Activated CD4-positive, alpha-beta T cell treated with anti-CD3 and anti-CD28 coated beads, Interleukin-2, amount 10 ng/mL, durations not matched to agents 7 days and 5 days (primary cell): ENCODE measurements at places on chromosomes 4 and X. TPM values are rescaled to one million over a fixed set of nuclear protein-coding genes. Genes with fewer than 3 reads are reported as not detected.

GRCh38 chrX:24019448-24019847 lies 7.5 kb downstream of the KLHL15 start:
- H3K36me3 ChIP-seq = peaks cover 19% of the 10 kb centered on the region
- H3K4me3 ChIP-seq = no peak overlapping the region
- H3K27ac ChIP-seq = peak overlapping the region; percentile 57
- no peak for DNase-seq
- no peaks in the 10 kb centered on the region for H3K27me3 ChIP-seq

- no peaks in the 10 kb centered on the region for H3K27me3 ChIP-seq
- no peak for DNase-seq
- no peak overlapping the region for H3K4me3 ChIP-seq
- no peaks in the 10 kb centered on the region for H3K4me1 ChIP-seq
- no peaks in the 10 kb centered on the region for H3K36me3 ChIP-seq
- no peak overlapping the region for H3K27ac ChIP-seq
Measured at GRCh38 chrX:112834031-112834845, 6.4 kb downstream of the AMOT start.

GRCh38 chr4:47109379-47109778 lies 78.0 kb downstream of the GABRB1 start:
- H3K4me1 ChIP-seq = no peaks in the 10 kb centered on the region
- H3K27ac ChIP-seq = no peak overlapping the region
- no peak for DNase-seq
- H3K36me3 ChIP-seq = no peaks in the 10 kb centered on the region

- no peak for DNase-seq
- H3K36me3 ChIP-seq = no peaks in the 10 kb centered on the region
- H3K4me3 ChIP-seq = no peak overlapping the region
- H3K4me1 ChIP-seq = peaks cover 24% of the 10 kb centered on the region
- no peaks in the 10 kb centered on the region for H3K27me3 ChIP-seq
Measured at GRCh38 chrX:66200050-66200664, 36.1 kb downstream of the HEPH start.

GRCh38 chrX:41119803-41120202 lies 34.6 kb downstream of the USP9X start:
- H3K27me3 ChIP-seq = no peaks in the 10 kb centered on the region
- DNase-seq = no peak
- peaks cover 72% of the 10 kb centered on the region for H3K4me1 ChIP-seq
- no peak overlapping the region for H3K4me3 ChIP-seq
- peaks cover 13% of the 10 kb centered on the region for H3K36me3 ChIP-seq

DNA sequence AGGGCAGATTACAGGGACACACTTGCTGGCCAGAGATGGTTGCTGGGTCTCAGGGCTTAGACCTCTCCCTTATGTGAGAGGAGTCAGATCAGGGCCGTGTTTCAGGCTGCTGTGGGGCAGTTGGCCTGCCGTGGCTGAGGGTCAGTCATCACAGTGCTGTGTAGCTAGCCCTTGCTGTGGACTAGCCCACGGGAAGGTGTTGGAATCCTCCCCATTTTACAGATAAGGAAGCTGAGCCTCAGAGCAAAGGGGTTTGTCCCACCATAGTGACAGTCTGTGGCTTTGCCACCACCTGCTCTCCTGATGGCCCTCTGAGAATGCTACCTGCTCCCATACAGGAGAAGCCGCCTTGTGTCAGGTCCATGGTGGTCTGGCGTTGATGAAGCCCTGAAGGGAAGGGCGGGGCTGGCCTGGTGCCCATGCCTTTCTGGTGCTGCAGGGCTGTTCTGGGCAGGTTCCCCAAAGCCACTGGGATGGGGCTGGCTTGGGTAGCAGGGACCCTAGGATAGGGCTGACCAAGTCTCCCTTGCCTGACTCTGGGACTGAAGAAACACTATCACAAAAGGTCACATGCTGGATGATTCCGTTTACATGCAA lies 2.4 kb upstream of the FAM53A start:
- H3K27ac ChIP-seq = no peak overlapping the region
- peaks cover 5% of the 10 kb centered on the region for H3K27me3 ChIP-seq
- H3K36me3 ChIP-seq = peaks cover 18% of the 10 kb centered on the region

- no peaks in the 10 kb centered on the region for H3K27me3 ChIP-seq
- no peak for DNase-seq
- no peak overlapping the region for H3K27ac ChIP-seq
Measured at GRCh38 chrX:12583543-12583942, 207.7 kb upstream of the PRPS2 start.

DNA sequence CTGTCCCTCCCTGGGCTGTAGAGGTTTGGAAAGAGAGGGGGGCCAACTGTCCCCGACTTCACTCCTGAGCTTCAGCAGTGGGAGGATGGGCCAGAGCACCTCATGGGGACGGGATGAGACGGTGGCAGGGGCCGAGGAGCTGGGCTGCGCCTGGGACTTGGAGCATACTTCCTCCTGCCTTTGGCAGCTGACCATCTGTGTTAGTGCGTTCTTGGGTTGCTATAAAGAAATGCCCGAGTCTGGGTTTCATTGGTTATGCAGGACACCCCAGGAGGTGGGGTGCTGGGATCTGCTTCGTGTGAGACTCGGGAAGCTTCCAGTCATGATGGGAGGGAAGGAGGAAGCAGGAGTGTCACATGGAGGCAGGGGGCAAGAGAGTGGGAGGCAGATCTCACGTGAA lies 7.4 kb downstream of the PSAPL1 start:
- H3K36me3 ChIP-seq = no peaks in the 10 kb centered on the region
- H3K4me1 ChIP-seq = no peaks in the 10 kb centered on the region
- DNase-seq = no peak
- no peak overlapping the region for H3K27ac ChIP-seq
- no peaks in the 10 kb centered on the region for H3K27me3 ChIP-seq
- H3K4me3 ChIP-seq = no peak overlapping the region

GRCh38 chr4:74504212-74504611 lies 59.3 kb downstream of the AREG start:
- no peaks in the 10 kb centered on the region for H3K36me3 ChIP-seq
- peaks cover 4% of the 10 kb centered on the region for H3K27me3 ChIP-seq
- no peak overlapping the region for H3K4me3 ChIP-seq

The TKTL2 gene
- total RNA-seq = not detected

The EXOSC9 gene
- 58.1 TPM for total RNA-seq

The XKRX gene
- total RNA-seq = 0.08 TPM
